ENCODE measurements at places on chromosomes 2 and 18. TPM values are rescaled to one million over a fixed set of nuclear protein-coding genes. Genes with fewer than 3 reads are reported as not detected.

DNA sequence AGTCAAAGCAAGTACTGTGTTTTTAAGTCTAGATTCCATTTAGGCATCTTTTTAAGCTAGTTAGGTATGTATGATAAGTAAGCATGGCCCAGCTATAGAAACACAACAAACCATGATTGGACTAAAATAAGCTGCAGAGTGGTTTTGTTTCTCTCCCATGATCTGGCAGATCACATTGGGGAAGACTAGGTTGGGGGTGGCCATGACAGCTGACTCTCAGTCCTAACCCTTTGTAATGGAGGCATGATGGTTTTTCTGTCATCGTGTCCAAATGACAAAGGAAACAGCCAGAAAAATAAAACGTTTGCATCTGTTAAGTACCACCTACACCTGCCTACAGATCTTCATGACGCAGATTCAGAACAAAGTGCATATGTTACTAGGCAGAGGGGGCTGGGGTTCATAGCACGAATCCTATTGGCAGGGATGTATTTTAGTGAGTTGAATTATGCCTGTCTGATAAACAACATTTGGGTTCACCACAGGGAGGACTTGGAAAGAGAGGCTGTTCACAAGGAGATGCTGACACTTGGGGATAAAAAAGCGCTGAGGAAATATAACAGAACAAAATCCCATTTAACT is 33.8 kb upstream of the GALNT5 start:
- DNase-seq, result no peak

The SGO2 gene
- total RNA-seq, result 21.7 TPM

DNA sequence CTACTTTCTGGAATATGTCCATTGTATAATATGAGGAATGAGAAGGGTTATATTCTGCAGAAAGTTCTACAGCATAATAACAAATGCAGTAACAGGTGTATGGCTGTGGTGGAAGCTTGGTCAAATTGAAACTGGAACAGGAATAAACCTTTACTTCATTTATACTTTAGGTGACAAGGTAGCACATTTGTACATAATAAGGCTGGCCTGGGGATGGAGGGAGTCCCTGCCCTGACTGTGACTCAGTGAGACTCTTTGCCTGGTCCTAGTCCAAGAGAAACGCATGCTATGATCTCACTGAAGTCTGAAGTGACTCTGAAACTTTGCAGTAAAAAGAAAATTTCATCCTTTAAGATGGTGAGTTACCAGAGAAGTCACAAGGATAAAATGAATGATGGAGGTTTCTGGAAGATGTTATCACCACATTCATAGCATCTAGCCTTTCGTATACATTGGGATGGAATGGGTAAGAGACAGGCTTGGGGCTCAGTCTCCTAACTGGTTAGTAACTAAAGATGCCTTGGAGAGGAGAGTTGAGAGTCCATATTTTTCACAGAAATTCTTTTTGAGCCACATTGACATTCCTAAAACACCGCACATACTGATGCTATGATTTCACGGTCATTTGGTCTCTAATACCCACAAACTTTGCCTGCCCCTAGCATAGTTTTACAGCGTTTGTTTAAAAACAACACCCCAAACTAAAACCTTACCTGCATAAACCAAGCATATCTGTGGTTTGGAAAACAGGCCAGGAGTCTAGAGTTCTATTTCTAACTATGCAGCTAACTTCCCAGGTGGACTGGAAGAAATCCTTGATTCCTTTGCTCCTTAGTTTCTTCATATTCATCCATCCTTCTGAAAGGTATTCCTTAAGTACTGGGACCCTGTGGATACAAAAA is 42.4 kb upstream of the NABP1 start:
- DNase-seq, result no peak

The PSTPIP2 gene
- 21.2 TPM for total RNA-seq

- DNase-seq, result no peak
These were observed 263.9 kb upstream of the UBE2E3 start for GRCh38 chr2:180716186-180717180.

DNA sequence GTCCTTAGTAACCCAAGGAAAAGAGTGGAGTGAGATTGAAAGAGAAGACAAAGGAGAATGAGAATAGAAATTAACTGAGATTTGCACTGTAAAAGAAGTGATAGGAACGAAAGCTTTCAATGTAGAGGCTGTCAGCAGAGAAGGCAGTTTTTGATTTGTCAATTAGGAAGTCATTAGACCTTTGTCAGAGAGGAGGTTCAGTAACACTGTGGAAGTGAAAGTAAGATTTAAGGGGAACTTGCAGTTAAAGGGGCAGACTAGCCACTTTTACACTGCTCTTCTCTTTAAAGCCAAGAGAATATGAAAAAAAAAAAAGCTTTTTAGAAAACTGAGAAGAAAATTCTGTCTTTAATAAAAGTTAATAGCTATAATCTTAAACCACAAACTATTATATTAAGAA is 11.5 kb upstream of the KYNU start:
- DNase-seq, result no peak

The KCNG2 gene
- total RNA-seq, result not detected

The NPPC gene
- not detected for total RNA-seq

The ZBTB14 gene
- 14.7 TPM for total RNA-seq

DNA sequence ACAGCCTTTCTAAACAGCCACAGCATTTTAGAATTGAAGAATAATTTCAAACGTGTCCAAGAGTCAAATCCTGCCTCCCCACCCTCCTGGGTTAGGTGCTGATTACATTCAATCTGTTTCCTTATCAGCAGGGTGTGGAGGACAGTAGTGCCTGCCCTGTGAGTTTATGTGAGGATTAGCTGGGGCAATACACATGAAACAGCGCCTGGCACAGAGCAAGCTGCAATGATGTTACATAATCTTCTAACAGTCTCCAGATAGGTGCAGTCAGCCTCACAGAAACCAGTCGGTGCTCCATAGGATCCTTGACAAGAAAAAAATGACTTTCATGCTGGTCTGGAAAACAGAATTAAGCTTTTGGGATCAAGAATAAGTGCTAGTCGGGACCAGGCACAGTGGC is 91.7 kb upstream of the ITGA6 start:
- no peak for DNase-seq

DNA sequence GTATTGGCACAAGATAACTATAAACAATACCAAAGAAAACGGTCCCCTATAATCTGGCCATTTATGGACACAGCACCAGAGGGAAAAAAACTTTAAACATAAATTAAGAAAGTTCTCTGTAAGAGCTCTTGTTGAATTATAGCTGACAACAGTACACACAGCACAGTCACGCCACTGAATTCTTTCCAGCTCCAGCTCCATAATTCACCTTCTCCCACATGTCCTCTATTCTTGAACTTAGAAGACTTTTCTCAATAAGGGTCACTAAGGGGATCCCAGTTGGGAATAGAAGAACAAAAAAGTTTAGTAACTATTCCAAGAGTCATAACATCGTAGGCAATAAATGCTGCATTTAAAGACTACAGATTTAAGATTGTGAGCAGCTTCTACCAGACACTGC is 124.6 kb upstream of the CYP1B1 start:
- DNase-seq, result no peak

The HK2 gene
- 36.4 TPM for total RNA-seq

The IL18R1 gene
- 10.4 TPM for total RNA-seq

- no peak for DNase-seq
These were observed 17.6 kb downstream of the EMX1 start for GRCh38 chr2:72934683-72935610.

- DNase-seq, result no peak
These were observed 58.6 kb upstream of the OTOF start for GRCh38 chr2:26536371-26537068.

GRCh38 chr18:44779753-44780292 is 99.1 kb downstream of the SETBP1 start:
- no peak for DNase-seq

The ERFE gene
- total RNA-seq, result not detected

The SLC25A52 gene
- total RNA-seq, result not detected
